ENCODE measurements at places on chromosomes 5 and 9.
A peak's percentile ranks its signal among the peaks of the same experiment; 100 is the strongest.

GRCh38 chr5:37799865-37800421 is 39.9 kb downstream of the GDNF start:
- no peak for DNase-seq

DNA sequence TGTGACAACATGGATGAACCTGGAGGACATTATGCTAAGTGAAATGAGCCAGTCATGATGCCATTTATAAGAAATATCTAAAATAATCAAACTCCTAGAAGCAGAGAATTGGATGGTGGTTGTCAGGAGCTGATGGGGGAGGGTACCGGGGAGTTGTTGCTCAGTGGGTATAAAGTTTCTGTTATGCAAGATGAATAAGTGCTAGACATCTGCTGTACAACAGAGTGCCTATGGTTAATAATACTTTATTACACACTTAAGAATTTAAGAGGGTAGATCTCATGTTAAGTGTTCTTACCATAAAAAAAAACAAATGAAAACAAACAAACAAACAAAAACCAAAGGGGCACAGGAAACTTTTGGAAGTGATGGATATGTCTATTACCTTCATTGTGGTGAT is 13.0 kb upstream of the CCDC69 start:
- no peak for DNase-seq

- DNase-seq = no peak
These were observed 3.2 kb upstream of the RPP25L start for GRCh38 chr9:34615132-34615531.

DNA sequence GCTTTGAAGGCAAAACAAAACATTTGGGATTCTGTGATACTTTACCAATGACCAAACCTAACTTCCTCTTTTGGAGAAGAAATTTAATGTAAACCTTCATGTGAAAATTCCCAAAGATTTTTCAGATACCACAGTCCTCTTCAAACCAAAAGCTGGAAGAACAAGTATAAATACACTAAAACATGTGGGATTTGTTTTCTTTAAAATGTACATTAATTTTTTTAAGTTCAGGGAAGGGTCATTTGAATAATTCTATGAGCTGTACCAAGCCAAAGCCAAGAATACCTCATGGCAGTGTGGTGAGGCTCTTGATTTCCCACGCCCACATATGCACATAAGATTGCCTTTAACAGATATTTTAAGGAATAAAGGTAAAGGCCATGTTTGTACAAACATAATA is 28.4 kb upstream of the ITGA1 start:
- DNase-seq = no peak

GRCh38 chr9:30673132-30673531 is 1711.3 kb upstream of the ACO1 start:
- DNase-seq = no peak

- DNase-seq = no peak
These were observed 3.1 kb upstream of the UNC13B start for GRCh38 chr9:35158501-35159280.

DNA sequence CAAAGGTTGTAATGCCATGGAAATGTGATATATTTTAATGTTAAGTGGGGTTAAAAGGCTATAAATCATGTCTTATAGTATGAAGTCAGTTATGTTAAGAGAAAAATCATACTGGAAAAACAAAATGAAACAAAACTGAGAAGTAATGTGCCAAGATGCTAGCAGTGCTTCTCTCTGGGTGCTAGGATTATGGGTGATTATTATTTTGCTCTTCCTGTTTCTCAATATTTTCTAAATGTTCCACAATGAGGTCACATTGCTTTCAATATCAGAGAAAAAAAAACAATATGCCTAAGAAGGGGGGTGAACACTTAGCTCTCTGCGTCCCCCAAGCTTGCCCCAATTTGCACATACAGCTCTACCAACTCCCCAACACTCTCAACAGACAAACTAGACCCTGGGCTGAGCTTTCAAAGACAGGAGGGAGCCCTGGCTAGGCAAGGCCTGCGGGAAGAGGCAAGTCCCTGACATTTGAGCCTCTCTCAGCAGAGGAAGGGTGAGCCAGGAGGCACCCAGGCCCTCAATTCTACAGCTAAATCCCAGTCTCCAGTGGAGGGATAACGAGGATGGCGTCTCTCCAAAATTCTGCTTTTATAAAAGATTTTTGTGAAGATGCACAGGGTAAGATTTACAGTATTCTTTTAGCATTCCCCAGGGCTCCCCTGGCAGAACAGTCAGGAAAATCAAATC is 24.4 kb downstream of the WHRN start:
- DNase-seq = no peak

- DNase-seq = no peak
These were observed 88.7 kb downstream of the ANKRD33B start for GRCh38 chr5:10652606-10653005.

DNA sequence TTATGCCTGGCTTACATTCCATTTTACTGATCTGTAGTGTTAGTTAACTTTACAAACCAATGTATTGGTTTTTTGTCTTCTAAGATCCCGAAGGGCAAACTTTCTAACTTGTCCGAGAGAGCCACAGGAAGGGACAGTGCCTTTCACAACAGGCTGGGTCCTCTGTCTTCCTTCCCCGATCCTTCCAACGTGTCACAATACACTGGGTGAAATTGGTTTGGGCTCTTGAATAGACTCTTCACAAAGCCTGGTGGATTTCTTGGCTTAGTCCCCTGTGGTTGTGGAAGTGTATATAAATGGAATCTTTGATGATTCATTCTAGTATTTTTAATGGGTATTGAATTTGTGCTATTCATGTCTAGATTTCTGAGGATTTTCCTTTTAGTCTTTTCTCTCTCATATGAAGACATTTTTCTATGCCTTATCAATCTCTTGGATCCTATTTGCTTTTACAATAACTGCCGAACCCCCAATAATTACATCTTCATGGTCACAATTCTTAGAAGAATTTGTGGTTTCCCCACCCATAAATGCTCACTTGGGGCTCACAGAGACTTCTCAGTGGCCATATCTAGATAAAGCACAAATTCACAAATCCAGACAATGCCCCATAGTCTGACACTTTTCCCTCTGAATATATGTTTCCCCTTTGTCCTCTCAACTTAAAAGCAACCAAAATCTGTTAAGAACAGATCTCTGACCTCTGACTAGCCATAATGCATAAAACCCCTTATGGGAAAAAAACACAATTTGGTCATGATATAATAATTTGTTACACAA is 107.7 kb downstream of the MTRR start:
- DNase-seq = no peak

DNA sequence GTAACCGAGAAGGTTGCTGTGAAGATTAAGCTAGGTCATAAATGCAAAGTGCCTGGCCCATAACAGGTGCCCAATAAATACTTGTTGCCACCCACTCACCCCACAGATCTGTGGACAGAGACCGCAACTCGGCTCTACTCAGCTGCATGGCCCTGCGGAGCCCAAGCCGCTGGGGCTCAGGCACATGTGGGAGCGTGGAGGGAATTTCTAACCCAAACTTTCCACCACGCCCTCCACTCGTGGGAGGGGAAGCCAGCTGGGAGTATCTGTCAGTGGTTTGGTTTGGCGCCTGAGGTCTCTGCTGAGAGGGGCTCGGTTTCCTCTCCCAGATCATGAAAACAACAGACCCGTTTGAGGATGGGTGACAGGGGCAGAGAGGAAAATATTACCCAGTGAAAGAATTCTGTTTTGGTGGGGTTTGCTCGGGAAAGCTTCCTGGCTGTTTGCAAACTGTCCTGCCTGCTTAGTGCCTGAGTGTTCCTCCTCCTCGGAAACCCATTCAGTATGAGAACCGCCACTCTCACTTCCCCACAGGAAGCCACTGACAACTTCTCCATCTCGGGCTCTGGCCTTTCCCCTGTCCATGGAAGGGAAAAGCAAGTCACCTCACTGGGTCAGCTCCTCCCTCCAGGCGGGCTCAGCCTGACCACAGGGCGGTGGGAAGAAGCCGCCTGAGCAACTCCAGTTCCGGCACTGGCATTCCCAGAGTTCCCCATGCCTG is 60.1 kb downstream of the RGS3 start:
- no peak for DNase-seq

- DNase-seq = no peak
These were observed 106.0 kb downstream of the CWC27 start for GRCh38 chr5:64874753-64875152.

DNA sequence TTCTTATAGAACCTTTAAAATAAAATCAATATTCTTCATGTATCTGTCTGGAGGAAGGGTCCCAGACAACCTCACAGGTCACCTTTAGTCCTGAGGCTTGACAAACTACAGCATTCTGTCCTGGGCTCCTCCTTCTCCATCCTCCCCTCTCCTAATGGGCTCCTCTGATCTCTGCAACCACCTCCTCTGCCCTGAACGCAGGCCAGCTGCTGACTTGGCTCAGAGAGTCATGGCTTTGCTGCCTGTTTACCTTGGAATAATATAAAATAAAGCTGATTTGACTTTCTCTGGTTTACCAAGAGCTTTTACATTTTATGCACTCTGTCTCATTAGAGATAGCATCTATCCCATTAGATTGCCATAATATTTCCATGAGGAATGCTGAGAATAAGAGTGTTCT is 159.4 kb downstream of the SEMA6A start:
- DNase-seq = no peak

DNA sequence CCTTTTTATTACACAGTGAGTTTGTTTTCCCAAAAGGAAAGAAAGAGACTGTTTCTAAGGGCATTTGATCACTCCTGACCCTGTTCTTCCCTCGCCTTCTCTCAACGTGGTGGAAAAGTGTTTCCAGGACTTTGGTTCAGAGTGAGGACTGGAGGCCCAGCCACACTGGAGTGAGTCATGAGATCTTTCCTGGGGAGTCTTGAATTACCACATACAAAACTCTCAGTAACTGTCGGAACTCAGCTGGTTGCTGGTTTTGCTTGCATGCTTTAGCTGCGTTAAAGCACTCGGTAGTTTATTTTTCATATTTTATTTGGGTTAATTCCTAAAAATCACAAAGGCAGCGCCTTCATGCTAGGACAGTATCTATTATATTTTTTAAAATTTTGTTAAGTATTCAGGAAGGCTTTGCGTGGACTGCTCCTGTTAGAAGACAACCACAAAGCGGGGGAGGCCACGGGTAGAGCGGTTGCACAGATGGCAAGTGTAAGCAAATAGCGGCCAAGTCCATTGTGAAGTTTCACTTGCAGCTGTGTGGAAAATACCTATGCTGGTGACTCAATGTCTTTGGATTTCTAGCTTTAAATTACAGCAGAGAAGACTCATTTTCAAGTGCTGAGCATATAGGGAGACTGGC is 77.7 kb downstream of the ARSB start:
- DNase-seq = no peak

- DNase-seq = no peak
These were observed 286.7 kb upstream of the PTPRD start for GRCh38 chr9:10899509-10899908.

DNA sequence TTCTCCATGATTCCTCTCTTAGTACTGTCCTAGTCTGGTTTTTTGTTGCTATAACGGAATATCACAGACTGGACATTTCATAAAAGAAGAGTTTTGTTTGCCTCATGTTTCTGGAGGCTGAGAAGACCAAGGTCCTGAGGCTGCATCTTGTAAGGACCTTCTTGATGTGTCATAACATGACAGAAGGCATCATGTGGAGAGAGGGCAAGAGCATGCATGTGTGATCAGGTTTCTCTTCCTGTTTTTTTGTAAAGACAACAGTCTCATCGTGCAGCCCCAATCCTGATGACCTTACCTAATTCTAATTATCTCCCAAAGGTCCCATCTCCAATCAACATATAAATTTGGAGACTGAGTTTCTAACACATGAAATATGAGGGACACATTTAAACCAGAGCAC is 108.4 kb downstream of the MSX2 start:
- no peak for DNase-seq

GRCh38 chr5:151820271-151820670 is 48.5 kb downstream of the G3BP1 start:
- no peak for DNase-seq

DNA sequence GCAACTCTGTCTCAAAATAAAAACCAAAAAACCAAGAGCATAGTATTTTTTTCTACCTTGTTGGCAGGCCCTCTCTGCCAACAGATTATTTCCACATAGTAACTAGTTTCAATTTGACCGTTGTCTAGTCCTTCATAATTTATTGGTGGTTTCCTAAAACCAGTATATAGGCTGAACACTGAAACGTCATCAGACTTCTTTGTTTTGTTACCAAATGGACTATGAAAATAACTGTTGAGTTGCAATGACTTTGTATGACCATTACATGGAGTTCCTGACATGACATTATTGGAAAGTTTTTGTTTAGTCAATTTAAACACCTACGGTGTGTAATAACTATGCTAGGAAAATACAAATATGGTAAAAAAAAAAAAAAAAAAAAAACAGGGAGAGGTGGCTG is 1.7 kb downstream of the AGGF1 start:
- peak; percentile 1 for DNase-seq

- DNase-seq = no peak
These were observed 78.4 kb downstream of the PLPP1 start for GRCh38 chr5:55456216-55456895.

DNA sequence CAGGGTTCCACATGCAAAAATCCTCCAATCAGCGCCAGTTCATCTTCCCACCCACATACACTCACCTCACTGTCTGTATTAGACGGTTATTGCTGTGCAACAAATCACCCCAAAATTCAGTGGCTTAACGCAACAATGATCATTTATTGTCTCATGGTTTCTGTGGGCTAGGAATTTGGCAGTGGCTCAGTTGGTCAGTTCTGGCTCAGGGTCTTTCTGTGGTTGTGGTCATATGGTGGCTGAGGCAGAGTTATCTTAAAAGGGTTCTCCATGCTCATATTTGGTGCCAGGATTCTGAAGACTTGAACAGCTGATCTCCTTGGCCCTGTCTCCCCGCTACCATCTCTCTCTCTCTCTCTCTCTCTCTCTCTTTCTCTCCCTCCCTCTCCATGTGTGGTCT is 12.9 kb downstream of the ZNF618 start:
- no peak for DNase-seq

- no peak for DNase-seq
These were observed 1.3 kb upstream of the TBC1D2 start for GRCh38 chr9:98256756-98257155.

All from Caki2 (cell line).